Vagina (tissue), 2 donors: ENCODE measurements at places on chromosomes 7 and 10.

DNA sequence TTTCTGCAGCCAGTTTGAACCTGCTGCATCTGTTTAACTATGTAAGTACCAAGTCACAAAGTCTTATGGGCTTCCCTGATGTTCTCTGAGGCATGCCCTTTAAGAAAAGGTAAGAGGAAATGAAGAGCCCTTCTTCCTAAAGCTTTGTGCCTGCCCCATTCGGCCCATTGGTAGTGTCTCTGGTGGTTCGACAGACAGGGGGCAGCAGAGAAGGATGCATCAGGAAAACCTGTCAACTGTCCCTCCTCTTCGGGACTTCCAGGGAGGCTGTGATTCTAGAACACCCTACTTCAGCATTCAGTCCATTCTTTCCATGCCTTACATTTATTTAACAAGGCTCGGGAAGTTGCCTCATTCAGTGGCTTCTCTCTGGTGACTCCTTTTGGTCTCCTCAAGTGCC lies 1.9 kb upstream of the SFRP4 start:
- no peak for DNase-seq

DNA sequence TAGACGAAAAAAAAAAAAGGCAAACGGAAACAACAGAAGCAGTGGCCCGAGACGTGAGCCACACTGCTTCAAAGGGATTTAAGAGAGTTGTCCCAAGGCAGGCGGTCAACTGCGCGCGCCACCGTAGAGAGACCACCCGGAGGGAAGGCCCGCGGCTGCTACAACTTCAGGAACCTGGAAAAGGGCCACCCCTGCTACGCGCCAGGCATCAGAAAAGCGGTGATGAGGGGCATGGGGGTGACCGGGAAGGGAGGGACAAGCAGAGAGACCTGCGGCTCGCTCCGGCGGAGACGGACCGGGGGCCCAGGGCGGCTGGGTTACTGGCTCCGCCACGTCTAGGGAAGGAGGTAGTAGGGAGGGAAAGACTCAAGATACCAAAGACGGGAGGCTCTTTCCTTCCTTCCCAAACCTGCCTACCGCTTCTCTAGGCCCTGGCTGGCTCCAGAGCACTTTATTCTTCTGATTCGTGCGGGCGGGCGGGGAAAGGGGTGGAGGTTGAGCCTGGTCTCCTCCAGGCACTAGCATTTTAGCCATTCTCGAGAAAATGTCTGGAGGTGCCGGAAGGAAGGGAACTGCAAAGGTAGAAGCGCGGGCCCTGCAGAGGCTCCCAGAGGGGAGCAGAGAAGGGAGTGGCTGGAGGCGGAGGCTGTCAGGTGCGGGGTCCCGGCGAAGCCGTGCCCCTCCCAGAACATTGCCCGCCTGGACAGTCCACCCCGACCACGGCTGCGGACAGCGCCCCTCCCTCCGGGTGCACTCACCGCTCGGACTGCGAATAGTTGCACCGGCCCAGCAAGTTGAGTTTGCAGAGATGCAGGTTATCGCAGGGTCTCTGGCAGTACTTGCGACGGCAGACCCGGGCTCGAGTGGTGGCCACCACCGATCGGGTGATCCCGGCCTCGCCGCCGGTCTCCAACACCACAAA lies 993 bp downstream of the ZC3HAV1 start:
- DNase-seq = no peak

- no peak for DNase-seq
These were observed 15.2 kb upstream of the GALNTL5 start for GRCh38 chr7:151941009-151941408.

GRCh38 chr10:65952086-65952485 lies 973.8 kb upstream of the LRRTM3 start:
- DNase-seq = no peak

DNA sequence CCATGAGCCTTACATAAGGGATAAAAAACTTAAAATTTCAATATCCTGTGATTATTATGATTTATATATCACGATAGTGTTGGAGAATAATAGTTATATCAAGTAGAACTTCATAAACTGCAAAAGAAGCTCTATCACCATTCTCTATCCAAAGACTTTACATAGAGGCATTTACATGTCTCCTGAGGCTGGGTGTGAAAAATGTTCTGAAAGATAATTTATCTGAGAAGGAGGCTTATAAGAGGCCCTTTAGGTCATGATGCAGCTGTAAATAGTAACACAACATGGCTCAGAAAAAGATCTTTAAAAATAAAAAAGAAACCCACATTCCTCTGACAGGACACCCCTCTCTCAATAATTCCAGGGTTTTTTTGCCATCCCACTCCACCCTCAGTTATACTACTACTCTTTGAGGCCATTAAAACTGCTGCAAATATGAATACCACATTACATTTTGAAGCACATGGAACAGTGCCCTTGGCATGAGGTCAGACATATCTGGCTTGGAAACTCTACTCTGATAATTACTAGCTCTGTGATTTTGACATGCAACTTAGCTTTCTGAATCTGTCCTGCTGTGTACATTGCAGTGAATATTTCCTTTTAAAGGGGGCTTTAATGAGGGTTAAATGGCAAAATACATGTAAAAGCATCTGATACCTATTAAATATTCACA lies 55.5 kb downstream of the SLC16A12 start:
- DNase-seq = no peak

DNA sequence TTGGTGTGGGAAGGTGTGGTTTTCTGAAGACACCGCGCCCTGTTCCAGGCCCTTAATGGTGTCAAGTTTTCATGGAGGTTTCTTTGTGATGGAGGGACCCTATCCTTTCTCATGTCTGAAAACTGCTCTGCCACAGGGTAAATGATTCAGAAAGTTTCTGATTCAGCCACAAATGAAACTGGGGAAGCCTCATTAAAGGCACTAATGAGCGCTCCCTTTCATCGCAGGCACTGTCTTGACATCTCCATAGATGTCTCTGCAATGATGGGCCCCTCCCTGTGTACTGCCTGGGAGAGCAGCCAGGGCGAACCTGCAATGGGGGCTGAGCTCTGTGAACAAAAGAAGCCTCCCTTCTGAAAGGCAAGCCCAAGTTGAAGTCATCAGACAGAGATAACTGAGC lies 355.3 kb downstream of the PRPF18 start:
- DNase-seq = no peak
